Urothelium cell line (cell line): ENCODE measurements at places on chromosomes 5 and 9.
A peak's percentile ranks its signal among the peaks of the same experiment; 100 is the strongest.

DNA sequence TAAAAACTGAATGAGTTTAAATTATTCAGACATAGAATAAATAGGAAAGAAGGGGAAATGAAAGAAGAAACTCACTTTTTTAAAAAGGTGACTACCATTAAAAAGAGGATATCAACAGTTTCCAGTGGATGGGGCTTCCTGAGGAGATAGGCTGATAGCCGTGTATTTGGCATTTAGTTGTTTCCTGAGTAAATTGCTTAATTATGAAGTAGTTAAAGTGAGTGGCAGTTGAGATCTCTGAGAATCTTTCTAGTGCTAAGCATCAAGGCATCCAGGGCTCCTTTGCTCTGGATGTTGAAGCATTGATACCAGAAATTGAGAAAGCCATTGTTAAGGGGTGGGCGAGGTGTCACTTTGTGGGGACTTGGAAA is 2.7 kb downstream of the TNFAIP8 start:
- no peak for DNase-seq

DNA sequence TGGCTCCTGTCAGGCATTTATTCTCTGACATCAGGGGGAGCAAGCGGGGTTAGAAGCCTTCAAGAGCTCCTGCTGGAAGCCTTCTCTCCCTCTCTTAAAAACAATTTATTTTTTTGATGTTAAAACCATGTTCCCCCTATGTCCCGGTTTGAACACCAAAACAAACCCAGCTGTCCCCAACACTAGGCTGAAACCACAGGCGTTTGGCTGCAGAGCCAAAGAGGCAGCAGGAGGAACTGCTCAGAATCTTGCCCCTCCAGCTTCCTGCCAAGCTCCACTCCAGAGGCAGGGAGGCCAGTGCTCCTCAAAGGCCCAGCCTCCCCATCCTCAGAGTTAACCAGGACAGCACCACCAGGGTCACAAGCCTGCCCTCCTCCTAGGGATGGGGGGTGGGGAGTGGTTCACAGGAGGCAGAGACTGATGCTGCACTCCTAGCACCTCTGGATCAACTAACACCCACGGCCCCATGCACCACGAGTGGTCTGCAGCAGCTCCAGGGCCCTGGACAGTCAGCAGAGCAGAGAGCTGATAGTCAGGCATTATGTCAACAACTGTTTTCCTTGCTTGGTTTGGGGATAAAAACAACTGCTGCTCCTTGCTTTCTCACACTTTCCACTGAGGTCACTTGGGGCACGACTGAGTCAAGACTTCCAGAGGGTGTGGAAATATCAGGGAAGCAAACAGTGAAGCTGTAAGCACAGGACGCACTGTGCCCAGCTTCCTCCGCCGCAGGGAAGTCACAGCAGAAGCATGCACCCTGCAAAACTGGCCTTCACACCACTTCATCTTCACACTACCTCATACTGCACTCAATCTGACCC is 96.5 kb upstream of the ADRA1B start:
- peak; percentile 33 for DNase-seq

GRCh38 chr5:79263290-79263689 is 27.4 kb downstream of the JMY start:
- DNase-seq, result no peak

DNA sequence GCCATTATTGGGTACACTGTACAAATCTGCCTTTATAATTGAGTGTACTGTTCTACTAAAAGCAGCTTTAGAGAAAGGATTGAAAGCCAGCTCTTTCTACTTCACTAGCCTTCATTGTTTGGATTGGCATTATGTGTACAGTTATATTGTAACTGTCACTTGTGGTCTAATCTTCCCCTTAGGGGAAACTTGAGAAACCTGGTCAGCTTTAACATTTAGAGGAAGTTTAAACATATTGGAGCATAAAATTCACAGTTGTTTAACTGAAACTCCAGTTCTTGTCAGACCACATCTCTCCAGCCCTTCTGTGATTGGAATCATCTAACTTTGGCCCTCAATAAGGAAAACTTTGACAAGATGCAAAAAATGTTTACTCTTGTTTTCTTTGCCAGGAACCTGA is 24.6 kb downstream of the PIK3R1 start:
- no peak for DNase-seq

GRCh38 chr5:172223901-172224873 is 30.2 kb downstream of the EFCAB9 start:
- no peak for DNase-seq

DNA sequence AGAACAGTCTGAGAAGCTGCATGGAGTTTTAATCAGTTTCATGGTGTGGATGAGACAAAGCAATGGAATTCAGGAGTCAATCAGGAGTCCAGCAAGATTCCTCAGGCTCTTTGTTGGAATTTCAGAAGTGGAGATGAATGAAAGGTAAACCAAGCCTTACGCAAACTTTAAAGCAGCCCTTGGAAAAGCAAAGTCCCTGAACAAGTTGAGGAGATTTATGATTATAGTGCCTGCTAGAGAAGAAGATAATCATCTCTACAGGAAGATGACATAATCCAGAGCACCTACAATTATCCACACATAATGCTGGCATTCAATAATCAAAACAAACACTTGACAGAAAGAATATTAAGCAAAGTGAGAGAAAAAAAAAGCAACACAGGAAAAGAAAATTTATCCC is 1380.1 kb upstream of the NUDT12 start:
- DNase-seq, result no peak

GRCh38 chr9:100315561-100315960 is 37.2 kb downstream of the TEX10 start:
- no peak for DNase-seq

DNA sequence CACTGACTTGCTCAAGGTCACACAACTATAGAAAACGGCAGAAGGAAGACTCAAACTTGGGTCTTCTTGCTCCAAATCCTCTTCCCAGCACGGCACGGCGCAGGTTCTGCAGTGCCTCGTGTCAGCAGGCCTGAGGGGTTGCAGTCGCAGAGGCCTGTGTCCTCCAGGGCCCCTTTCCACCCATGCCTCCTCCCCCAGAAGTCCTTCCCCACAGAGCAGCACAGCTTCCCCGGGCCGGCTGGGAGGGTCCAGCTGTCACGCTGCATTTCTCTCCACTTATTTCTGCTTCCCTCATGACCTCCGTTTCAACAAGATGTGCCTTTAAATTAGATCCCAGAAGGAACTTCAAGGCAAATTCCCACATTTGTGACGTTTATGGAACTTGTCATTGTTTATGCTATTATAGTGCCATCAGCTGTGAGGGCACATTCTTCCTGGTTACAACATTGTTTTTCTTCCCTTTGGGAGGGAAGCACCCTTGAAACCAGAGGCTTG is 148.4 kb downstream of the C5orf15 start:
- no peak for DNase-seq

DNA sequence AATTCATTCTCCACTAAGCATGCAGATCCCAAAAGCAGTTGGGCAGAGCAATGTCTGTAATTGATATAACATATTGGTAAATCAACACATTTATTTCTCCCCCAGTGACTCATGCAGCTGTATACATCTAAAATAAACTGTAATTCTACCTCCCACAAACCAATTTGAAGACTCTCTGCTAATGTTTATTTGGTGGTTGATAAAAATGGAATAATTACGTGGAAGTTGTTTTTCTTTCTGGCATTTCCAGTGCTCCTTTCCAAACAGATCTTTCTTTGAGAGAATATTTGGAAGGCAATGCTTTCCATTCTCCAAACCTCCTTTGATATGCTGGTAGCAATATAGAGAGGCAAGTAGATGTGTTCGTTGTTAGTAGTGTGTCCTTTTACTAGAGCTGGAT is 194.7 kb downstream of the CHSY3 start:
- no peak for DNase-seq

GRCh38 chr5:133565993-133566392 is 46.3 kb downstream of the FSTL4 start:
- peak; percentile 44 for DNase-seq

GRCh38 chr9:130159057-130159456 is 13.1 kb upstream of the NCS1 start:
- no peak for DNase-seq

DNA sequence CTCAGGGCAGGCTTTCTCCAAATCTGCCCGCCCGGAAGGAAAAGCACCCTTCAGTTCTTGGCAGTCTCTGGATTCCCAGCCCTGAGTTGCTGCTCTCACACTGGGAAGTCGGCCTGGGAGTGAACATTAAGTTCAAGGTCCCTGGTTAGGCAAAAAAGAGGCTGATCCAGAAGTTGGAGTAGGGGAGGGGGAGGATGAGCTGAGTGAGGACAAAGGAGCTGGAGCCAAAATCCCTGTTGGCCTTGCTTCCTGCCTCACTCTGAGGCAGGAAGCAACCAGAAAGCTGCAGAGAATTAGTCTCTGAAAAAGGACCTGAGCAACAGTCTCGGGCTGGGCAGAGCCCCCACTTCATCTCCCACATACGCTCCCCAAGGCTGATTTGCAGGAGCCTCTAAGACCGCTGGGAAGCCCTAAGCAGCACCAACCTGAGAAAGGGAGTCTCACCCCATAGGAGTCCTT is 15.0 kb upstream of the RPS14 start:
- DNase-seq, result no peak

DNA sequence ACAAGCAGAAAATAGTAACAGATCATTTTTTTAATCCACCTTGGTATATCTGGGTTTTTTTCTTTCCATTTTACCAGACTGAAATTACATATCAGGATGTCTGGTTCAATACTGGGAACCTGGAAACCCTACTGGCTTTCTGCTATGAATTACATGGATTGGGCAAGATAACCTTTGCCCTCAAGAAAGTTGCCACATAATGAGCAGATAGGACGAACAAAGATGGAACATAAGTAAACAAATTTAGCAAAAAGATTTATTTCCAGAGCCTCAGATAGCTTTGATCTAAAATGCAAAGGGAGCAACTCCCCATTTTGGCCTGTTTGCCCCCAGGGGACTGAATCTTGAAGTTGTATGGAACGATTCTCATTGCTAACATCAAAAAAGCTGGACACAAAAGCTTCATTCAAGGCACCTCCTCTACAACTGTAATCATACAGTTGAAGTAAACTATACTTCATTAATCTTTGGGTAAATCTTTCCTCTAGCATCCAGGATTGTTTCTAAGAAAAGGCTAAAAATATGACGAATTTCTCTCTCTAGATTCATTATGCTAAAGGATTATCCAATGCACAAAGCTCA is 131.6 kb upstream of the PTGER4 start:
- DNase-seq, result no peak

DNA sequence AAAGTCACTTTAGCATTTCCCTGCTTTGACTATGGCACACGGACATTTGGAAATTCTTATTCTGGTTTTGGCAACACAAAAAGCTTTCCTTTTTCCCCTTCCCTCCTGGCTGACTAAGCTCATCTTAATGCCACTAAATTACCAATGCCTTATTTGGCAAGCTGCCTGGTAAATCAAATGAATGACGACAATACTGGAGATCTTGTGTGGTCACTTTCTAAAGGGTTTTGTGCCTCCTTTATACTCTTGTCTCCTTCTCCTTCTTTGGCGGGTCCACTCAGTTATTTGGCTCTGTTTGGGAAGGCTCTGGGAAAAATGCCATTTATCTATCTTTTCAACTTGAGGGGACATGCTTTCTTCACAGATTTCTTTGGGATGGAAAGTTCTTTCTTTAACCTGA is 34.9 kb downstream of the SH3GL2 start:
- peak; percentile 24 for DNase-seq

- DNase-seq, result no peak
Measured at GRCh38 chr9:87569518-87569917, 71.9 kb downstream of the DAPK1 start.

GRCh38 chr9:94864196-94864595 is 137.7 kb downstream of the AOPEP start:
- no peak for DNase-seq

GRCh38 chr9:82410306-82410705 is 421.7 kb downstream of the SPATA31D1 start:
- DNase-seq, result peak; percentile 10

DNA sequence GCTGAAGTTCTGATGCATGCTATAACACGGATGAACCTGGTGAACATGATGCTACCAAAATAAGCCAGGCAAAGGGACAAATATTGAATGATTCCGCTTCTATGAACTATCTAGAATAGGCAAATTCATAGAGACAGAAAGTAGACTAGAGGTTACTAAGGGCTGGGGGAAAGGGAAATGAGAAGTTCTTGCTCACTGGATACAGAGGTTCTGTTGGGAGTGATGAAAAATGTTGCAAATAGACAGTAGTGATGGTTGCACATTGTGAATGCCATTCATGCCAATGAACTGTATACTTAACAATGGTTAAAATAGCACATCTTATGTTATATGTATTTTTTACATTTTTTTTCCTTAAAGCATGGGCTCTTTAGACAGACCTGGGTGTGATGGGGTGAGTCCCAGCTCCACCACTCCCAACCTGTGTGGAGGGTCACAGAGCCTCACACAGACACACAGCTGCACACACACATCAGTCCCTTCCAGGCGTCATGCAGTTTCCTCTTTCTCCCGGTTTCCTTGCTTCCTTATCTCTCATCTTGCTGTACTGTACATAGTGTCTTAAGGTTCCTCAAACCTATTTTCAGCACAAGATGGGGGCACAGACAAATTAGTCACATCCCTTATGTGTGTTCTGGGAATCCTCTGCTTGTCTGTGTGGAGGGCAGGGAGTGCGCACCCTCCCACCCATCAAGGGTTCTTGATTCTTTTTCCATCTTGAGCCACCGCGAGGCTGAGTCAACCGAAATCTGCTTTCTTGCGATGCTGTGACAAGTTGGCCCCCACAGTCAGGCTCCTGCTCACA is 192.9 kb downstream of the CRB2 start:
- no peak for DNase-seq

- no peak for DNase-seq
Measured at GRCh38 chr5:132372127-132372526, 2.6 kb downstream of the SLC22A5 start.

- DNase-seq, result no peak
Measured at GRCh38 chr9:113572076-113572861, 108.7 kb downstream of the RGS3 start.

DNA sequence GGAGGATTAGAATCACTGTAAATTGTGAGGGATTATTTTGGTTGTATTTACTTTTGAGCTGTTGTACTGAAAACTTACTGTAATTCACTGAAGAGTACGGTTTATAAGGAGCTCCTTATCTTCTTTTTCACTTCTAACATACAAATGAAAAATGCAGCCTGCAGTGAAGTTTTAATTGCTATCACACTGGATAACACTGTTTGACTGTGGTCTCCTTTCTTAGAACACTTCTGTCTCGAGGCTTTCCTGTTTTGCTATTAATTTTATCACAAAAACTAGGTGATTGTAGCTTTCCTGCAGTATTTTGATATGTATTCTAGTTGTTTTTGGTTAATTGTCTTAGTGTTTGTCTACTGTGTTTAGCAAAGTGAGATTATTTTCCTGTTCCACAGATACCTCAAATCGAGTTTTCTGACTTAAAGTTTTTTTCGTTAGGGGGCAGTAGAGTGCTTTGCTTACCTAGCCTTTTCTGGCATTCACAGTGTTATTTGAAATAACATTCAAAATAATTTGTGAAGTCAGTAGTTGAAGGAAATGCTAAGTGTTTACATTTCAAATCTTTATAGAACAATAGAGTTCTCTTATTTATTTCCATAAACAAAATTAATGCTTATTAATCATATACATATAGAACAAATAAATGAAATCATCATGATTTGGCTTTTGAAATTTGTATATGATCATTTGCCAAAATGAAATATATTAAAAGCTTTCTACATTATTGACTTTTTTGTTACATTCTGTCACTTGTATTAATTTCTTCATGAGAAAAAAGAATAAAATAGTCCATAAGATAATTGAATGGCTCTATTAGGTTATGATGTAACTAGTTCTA is 52.9 kb downstream of the COMMD10 start:
- DNase-seq, result peak; percentile 16
